ENCODE measurements at places on chromosomes 2 and 18.

GRCh38 chr2:152339556-152340286 is 4.7 kb downstream of the FMNL2 start:
- no peak for DNase-seq

DNA sequence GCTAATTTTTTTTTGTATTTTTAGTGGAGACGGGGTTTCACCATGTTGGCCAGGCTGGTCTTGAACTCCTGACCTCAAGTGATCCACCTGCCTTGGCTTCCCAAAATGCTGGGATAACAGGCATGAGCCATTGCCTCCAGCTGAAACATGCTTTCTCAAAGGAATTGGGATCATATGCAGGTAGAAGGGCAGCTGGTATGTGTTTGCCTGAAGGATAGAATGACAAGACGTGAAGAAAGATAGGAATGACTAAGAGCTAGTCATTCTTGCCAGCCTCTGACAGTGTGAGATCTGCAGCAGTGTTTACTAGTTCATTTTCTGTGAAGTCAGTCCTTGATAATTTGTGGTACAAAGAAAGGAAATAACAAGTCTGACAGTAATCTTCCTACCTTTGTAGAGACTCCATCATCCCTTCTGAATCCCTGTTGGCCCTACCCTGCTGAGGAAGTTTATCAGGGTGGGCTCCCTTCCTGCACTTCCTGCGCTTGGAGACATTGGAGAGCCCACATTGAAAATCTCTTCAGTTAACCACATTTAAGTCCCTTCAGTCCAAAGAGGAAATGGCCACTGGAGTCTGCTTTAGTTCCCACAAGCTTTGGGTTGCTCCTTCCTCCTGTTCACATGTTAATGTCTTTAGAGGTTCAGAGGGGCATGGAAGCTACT is 14.7 kb downstream of the CFLAR start:
- DNase-seq, result peak; percentile 31

GRCh38 chr2:183026424-183026823 is 11.8 kb downstream of the NCKAP1 start:
- DNase-seq, result no peak

DNA sequence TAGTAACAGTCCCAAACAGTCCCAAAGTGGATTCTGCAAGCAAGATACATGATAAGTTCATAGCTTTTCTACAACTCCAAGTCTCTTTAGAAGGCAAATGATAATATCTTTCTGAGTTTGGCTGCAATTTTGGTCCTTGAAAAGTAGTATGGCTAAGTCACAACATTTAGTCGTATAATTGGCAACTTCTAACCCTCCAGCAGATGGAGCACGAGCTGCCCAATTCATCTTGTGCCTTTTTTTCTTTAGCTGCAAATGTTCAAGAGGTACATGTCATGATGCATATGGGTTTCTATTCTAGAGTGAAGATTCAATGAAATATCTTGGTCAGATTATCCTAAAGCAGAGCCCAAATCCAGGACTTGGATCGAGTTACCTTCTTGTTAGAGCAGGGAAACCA is 127.0 kb upstream of the KLHL14 start:
- no peak for DNase-seq

DNA sequence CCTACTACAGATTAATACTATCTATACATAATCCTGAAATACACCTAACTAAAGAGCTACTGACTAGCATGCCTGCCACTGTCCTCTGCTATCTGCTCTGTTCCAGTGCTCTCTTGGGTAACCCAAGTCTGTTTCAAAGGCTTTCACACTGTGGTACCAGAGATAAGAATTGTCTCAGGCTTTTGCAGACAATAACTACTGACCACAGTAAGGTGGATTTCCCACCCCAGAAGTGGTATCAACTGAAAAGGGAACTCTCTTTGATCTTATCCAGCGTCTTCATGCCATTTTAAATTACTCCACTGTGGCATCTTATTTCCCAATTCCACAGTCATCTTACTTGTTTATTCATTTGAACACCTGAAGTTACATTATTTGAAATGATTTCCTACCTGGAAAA is 190.2 kb downstream of the IKZF2 start:
- no peak for DNase-seq

GRCh38 chr2:203237346-203238238 is 1.2 kb upstream of the CYP20A1 start:
- DNase-seq, result no peak
